ENCODE measurements at places on chromosomes 11 and 22.
A peak's percentile ranks its signal among the peaks of the same experiment; 100 is the strongest.

- DNase-seq = peak; percentile 8
Measured at GRCh38 chr11:75475767-75476650, 43.0 kb upstream of the KLHL35 start.

GRCh38 chr22:22431271-22432220, 77.0 kb downstream of the ZNF280B start:
- DNase-seq = peak; percentile 50

- DNase-seq = no peak
Measured at GRCh38 chr22:43007519-43008102, 7.3 kb downstream of the PACSIN2 start.

DNA sequence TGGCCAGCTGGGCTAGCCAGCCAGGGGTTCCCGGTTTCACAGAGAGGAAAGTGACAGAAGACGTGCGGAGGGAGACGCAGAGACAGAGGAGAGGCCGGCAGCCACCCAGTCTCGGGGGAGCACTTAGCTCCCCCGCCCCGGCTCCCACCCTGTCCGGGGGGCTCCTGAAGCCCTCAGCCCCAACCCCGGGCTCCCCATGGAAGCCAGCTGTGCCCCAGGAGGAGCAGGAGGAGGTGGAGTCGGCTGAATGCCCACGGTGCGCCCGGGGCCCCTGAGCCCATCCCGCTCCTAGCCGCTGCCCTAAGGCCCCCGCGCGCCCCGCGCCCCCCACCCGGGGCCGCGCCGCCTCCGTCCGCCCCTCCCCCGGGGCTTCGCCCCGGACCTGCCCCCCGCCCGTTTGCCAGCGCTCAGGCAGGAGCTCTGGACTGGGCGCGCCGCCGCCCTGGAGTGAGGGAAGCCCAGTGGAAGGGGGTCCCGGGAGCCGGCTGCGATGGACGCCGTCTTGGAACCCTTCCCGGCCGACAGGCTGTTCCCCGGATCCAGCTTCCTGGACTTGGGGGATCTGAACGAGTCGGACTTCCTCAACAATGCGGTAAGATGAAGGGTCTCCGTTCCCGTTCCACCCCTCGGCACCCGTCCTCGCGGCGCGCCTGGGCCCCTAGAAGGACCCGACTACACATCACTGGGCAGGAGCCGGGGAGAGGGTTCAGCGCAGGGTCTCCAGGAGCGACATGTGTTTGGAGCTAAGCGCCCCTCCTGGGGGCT, at the start of gene CREB3L1:
CREB3L1 (plus strand) TSS at position 41 of the 765 bp plus-strand sequence; CDS start at position 491, 450 bp downstream.
- no peak for DNase-seq

- no peak for DNase-seq
Measured at GRCh38 chr11:75014129-75014528, 25.4 kb downstream of the NEU3 start.

- no peak for DNase-seq
Measured at GRCh38 chr11:116309446-116309845, 463.3 kb downstream of the BUD13 start.

DNA sequence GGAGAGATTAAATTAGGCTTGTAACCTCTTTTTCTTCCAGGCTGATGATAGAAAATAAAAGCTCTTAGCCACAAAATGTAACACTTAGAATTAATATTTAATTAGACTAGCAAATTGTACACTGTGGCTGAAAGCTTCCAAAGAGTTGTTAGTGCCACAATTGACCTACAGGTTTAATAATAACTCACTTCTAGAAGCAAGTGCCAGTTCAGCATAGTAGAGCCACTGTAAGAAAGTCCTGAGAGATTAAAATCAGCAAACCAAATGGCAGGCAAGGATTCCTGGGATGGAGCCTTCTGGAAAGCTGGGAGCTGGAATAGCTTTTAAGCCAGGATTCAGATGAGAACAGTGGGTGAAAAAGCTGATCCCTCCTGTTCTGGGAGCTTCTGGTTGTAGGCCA, 131.0 kb downstream of the ELP4 start:
- DNase-seq = no peak
